ENCODE measurements at places on chromosomes 3 and 15. TPM values are rescaled to one million over a fixed set of nuclear protein-coding genes. Genes with fewer than 3 reads are reported as not detected.

FBXW12 gene
- total RNA-seq: not detected

GRCh38 chr15:97545799-97546198, 414.7 kb upstream of the ARRDC4 start:
- H3K27ac ChIP-seq: no peak overlapping the region
- H3K4me1 ChIP-seq: no peaks in the 10 kb centered on the region
- DNase-seq: no peak
- H3K4me3 ChIP-seq: no peak overlapping the region

- H3K27ac ChIP-seq: no peak overlapping the region
- H3K36me3 ChIP-seq: no peaks in the 10 kb centered on the region
- no peak for DNase-seq
- no peaks in the 10 kb centered on the region for H3K4me1 ChIP-seq
Measured at GRCh38 chr3:134879990-134880389, 84.9 kb downstream of the EPHB1 start.

SLC7A14 gene
- total RNA-seq: not detected

DNA sequence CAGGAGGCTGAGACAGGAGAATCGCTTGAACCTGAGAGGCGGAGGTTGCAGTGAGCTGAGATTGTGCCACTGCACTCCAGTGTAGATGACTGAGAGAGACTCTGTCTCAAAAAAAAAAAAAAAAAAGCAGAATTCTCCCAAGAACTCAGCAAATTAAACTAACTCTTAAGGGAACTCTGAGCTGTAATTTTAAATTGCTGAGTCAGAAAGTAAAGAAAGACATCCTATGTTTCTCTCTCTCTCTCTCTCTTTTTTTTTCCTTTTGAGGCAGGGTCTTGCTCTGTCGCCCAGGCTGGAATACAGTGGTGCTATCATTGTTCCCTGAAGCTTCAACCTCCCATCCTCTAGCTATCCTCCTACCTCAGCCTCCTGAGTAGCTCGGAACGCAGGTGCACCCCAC, 20.0 kb upstream of the PHC3 start:
- peaks cover 5% of the 10 kb centered on the region for H3K27me3 ChIP-seq
- no peak overlapping the region for H3K27ac ChIP-seq
- no peaks in the 10 kb centered on the region for H3K36me3 ChIP-seq
- H3K4me1 ChIP-seq: no peaks in the 10 kb centered on the region

- no peaks in the 10 kb centered on the region for H3K27me3 ChIP-seq
- no peaks in the 10 kb centered on the region for H3K36me3 ChIP-seq
- no peak overlapping the region for H3K4me3 ChIP-seq
- H3K4me1 ChIP-seq: peaks cover 8% of the 10 kb centered on the region
Measured at GRCh38 chr3:69569520-69569919, 169.7 kb upstream of the MITF start.

ANKDD1A gene
- total RNA-seq: 1.8 TPM

- H3K27me3 ChIP-seq: peaks cover 38% of the 10 kb centered on the region
- DNase-seq: no peak
- H3K4me3 ChIP-seq: no peak overlapping the region
- no peak overlapping the region for H3K27ac ChIP-seq
Measured at GRCh38 chr15:88174571-88174970, 82.0 kb downstream of the NTRK3 start.

HRG gene
- total RNA-seq: not detected

IREB2 gene
- 23.6 TPM for total RNA-seq

- no peaks in the 10 kb centered on the region for H3K27me3 ChIP-seq
- H3K4me3 ChIP-seq: no peak overlapping the region
- H3K36me3 ChIP-seq: no peaks in the 10 kb centered on the region
- H3K27ac ChIP-seq: no peak overlapping the region
Measured at GRCh38 chr3:101072300-101072699, 79.1 kb upstream of the ABI3BP start.

DNA sequence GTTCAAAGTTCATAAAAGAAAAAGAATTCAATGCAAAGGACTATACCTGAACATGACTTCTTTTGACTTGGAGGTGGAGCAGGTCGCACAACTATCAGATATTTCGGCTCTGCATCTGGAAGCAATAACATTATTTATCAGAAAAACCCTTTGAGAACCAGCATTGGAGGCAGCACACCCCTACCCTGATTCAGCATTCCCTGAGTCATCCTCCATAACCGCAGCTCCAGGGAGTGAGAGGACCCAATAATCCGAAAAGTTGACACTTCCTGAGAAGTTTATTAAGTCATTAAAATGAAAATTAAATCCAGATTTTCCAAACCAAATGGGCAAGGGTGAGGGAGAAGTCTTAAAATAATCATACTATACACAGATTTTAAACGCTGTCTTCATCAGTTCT, 90.6 kb downstream of the ABI3BP start:
- no peak overlapping the region for H3K27ac ChIP-seq
- no peaks in the 10 kb centered on the region for H3K4me1 ChIP-seq
- DNase-seq: no peak
- no peak overlapping the region for H3K4me3 ChIP-seq
